ENCODE measurements at places on chromosomes 4 and X.
A peak's percentile ranks its signal among the peaks of the same experiment; 100 is the strongest.

DNA sequence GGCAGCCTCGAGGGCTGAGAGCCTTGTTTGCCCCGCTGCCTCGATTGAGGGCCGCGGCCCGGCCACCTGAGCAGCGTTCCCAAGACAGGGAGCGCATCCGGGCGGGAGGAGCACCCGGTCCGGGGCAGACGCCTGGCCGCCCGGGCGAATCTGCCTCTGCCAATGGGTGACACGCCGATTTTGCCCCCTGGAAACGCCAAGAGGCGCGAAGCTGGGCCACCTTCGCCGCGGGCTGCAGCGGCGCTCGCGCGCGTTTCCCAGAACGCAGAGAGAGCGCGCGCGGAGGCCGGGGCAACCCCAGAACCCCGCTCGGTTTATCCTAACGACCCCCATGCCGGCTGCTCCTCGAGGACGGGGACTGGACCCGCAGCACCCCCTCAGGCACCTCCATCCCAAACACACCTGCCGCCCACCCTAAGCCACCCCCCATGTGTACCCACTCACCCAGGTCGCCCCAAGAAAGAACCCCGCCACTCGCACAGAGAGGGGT, 575 bp downstream of the MAP7D2 start:
- DNase-seq, result no peak

DNA sequence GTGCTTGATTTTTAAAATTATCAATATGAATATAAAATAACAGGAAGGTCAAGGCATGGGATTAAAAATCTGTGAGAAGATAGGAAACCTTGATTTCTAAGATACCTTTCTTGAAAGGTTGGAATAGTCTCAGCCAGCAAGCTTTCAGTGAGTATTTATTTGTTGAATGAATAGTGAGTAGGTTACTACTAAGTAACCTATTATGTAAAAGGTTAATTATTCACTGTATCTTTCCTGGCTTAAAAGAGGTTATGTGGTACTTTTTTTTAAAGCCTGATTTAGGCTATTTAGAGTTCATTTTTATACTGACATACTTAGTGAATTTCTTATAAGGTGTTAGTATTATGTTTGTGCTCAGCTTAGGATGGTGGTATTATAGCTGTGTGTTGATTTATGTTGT, 123.5 kb downstream of the PTPN13 start:
- no peak for DNase-seq

DNA sequence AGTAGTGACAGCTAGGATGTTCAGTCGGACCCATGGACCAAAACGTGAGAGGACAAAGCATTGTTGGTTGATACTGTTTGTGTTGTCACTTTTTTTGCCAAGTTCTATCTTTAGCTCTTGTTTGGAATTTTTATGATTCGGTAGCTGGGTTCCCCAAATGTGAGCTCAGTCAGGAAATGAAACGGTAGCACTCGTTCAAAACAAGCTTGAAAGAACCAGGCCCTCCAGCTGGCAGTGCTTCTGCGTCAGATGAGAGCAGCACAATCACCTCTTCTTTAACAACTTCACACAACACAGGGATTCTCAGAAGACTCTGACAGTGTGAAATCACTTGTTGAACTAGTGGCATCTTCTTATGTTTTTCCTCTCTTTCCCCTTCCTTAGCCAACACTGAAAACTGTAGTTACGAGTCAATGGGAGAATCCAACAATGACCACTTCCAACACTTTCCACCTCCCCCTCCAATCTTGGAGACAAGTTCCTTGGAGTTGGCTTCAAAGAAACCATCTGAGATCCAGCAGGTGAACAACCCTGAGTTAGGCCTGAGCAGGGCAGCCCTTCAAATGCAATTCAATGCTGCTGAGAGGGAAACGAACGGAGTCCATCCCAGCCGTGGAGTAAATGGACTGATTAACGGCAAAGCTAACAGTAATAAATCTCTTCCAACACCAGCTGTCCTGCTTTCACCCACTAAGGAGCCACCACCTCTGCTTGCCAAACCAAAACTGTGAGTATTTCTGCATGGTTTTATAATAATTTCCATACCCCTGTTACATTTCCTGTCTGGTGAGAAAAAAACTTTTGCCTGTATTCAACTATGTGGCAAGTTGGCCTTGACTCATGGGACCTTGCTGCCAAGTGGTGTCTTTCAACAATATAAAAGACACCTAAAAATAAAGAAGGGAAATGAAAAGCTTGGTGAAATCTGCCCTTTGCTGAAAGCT, 214.6 kb downstream of the PALLD start:
- no peak for DNase-seq

DNA sequence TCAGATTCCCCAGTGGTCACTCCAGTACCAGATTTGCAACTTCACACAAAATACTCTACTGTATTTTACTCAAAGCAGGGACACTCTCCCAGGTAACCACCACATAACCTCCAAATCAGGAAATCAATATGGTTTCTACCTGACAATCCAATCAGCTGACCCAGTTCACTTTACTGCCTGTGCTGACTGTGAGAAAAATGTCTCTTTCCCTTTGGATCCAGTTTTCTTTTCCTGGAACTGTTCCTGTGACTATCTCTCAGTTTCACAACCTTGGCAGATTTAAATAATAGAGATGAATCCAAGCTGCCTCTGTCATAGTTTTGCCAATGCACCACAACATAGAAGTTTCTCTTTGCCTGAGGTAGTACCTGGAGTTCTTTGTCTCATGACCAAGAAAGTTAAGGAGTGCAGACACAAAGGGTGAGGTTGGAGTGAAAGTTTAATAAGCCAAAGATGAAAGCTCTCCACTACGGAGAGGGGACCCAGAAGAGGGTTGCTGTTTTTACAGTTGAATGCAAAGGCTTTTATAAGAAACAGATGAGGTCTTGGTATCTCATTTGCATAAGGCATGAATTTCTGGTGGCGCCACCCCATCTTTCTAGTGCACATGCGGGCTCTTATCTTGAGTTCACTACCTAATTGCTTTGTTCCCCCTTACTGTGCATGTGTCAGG, 29.7 kb upstream of the IL9R start:
- no peak for DNase-seq

GRCh38 chr4:145178740-145179280, 1.6 kb downstream of the OTUD4 start:
- no peak for DNase-seq

DNA sequence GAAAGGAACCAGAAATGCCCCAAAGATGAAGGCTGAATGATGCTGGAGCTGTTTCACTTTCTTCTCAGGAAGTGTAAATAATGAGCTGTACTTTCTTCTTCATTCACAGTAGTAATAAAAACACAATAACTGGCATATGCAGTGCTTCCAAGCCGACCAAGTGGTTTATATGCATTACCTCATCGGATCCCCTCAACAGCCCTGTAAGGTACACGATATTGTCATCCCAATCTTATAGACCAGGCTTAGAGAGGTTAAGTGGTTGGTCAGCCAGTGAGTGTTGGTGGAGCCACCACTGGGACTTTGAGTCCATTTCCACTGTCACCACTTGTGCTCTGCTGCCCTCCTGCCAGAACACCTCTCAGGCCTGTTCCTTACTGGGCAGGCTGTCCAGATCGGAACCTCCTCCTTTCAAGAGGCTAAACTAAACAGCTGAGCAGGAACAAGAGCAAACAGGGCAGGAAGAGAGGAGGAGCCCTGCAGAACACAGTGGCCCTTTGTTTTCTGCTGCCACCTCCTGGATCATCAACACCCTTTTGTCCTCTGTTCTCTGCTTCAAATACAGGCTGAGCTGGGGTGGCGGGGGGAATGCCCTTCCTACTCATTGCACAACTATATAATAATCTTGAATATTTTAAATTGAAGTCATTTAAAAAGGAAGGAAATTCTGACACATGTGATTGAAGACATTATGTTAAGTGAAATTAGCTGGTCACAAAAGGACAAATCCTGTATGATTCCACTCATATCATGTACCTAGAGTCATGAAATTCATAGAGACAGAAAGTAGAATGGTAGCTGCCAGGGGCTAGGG, 112.5 kb upstream of the ATP6AP2 start:
- peak; percentile 5 for DNase-seq

DNA sequence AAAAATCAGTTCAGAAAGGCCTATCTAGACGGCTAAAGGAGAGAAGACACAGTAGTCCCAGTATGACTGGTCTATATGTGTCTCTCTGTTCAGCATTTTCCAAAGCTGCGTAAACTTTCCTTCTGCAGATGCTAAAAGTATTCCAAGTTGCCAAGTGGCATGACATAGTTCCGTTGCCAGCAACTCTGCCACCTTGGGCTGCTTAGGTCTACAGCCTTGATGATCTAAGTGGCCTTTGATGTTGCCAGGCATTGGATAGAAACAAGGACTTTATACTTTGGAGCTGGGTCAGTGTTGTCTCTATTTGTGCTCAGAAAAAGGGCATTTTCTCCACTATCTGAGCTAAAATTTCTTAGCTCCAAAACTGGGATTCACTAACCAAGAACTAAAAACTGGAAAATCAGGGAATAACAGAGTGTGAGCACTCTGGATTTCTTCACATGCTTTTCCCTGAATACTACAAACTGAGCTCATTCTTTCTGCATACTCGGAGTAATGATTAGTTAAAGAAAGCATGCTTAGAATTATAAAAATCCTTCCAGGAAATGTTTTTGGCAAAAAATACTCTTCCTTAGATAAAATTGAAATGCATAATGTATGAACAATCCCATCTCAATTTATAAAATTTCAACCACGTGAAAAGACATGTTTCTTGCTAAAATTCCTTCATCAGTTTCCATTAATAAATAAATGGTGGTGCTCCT, 191.4 kb downstream of the ADAMTS3 start:
- DNase-seq, result no peak

GRCh38 chr4:112361181-112361791, 64.1 kb downstream of the ALPK1 start:
- DNase-seq, result no peak

DNA sequence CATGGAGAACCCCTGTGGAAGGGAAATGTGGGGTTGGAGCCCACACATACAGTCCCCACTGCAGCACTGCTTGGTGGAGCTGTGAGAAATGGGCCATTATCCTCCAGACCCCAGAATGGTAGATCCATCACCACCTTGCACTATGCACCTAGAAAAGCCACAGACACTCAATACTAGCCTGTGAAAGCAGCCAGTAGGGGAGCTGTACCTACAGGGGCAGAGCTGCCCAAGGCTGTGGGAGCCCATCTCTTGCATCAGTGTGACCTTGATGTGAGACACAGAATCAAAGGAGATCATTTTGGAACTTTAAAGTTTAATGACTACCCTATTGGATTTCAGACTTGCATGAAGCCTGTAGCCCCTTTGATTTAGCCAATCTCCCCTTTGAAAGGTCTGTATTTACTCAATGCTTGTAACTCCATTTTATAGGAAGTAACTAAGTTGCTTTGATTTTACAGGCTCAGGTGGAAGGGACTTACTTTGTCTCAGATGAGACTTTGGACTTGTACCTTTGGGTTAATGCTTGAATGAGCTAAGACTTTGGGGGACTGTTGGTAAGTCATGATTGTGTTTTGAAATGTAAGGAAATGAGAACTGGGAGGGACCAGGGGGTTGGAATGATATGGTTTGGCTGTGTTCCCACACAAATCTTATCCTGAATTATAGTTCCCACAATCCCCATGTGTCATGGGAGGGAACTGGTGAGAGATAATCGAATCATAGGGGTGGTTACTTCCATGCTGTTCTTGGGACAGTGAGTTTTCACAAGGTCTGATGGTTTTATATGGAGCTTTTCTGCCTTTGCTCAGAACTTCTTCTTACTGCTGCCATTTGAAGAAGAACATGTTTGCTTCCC, 352.6 kb downstream of the INPP4B start:
- DNase-seq, result no peak

Measured in stimulated activated CD4-positive, alpha-beta T cell treated with anti-CD3 and anti-CD28 coated beads, Interleukin-4, amount 100 ng/mL, for 4 hours (primary cell).